ENCODE measurements at places on chromosomes 1 and 21.

DNA sequence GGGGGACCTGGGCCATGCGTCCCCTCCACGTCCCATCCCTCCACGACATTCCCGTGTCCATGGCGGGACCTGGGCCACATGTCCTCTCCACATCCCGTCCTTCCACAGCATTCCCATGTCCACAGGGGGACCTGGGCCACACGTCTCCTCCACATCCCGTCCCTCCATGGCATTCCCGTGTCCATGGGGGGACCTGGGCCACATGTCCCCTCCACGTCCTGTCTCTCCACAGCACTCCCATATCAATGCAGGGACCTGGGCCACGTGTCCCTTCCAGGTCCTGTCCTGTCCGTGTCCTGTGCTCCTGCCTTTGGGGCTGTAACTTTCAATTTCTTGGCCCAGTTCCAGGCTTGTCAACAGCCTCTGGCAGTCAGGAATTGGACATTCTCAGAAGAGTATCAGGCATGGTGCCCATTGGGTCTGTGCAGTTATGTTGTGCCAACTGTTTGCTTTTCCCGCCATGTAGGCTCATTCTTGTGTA lies 47.1 kb downstream of the WNT9A start:
- no peak for DNase-seq

- DNase-seq, result peak; percentile 35
These were observed 5.8 kb downstream of the PERM1 start for GRCh38 chr1:975896-976683.

DNA sequence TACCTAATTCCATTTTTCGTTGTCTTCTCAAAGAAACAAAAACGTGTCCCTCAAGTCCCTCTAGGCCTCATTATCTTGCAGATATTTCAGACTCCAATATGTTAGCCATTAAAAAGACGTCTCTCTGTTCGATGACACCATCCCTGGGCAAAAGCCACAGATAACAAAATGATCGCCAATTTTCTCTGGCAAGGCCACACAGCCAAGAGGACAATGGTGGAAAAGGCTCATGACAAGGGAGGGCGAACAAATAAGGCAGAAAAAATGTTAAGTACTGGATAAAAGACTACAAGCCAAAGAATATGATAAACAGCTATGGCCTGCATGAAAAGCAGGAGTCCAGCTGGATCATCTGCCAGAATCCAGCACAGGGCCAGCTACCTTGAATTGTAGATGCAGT lies 82.9 kb downstream of the TBX15 start:
- DNase-seq, result no peak

GRCh38 chr1:186987065-186987464 lies 158.3 kb downstream of the PLA2G4A start:
- DNase-seq, result no peak

- DNase-seq, result no peak
These were observed 149.2 kb downstream of the OMA1 start for GRCh38 chr1:58397187-58397820.

GRCh38 chr1:239536165-239536849 lies 149.9 kb downstream of the CHRM3 start:
- DNase-seq, result no peak

GRCh38 chr1:114316204-114316603 lies 162.5 kb upstream of the SYT6 start:
- DNase-seq, result no peak
